ENCODE measurements at places on chromosomes 16 and 17.

- DNase-seq, result peak; percentile 80
These were observed 90.7 kb upstream of the SMIM36 start for GRCh38 chr17:55601874-55602364.

DNA sequence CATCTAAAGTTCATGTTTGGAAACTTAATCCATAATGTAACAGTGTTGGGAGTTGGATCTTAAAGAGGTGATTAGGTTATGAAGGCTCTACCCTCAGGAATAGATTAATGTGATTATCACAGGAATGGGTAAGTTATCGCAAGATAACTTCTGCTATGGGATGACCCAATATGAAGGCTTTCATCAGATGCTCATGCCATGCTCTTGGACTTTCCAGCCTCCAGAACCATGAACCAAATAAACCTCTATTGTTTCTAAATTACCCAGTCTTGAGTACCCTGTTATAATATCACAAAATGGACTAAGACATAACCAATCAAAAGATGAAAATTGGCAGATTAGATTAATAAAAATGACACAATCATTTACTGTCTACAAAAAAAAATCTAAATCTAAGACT is 906.9 kb upstream of the SOX9 start:
- no peak for DNase-seq

- no peak for DNase-seq
These were observed 435.7 kb downstream of the ZFHX3 start for GRCh38 chr16:72612256-72612655.

DNA sequence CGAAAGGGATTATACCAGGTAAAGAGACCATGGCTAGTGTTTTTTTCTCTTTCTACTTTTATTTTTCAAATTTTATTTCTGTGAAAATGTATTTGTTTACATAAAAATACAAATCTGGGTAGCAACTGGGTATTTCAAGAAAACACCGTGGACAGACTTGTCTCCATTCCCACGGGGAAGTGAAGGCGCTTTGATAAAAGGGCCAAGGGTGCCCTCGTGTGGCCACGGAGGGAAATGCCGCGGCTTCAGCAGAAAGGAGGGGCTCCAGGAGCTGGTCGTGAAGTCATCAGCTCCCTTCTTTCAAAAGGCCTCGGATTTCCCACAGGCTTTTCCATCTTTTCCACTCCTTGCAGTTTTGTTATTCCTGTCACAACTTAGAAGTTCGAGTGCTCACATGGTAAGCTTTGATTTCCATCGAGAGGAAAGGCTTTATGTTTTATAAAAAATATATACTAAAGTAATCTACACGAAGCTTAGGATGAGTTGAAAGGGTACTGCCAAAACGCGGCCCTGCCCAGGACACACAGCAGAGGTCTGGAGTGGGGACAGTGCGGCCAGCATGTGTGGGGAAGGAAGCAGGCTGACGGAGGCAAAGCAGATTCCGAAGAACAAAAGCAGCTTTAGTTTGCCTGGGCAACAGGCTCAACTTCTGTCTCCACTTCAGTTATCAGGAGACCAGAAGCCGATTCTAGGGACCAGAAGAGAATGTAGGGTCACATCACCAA is 15.3 kb upstream of the MNT start:
- peak; percentile 81 for DNase-seq

DNA sequence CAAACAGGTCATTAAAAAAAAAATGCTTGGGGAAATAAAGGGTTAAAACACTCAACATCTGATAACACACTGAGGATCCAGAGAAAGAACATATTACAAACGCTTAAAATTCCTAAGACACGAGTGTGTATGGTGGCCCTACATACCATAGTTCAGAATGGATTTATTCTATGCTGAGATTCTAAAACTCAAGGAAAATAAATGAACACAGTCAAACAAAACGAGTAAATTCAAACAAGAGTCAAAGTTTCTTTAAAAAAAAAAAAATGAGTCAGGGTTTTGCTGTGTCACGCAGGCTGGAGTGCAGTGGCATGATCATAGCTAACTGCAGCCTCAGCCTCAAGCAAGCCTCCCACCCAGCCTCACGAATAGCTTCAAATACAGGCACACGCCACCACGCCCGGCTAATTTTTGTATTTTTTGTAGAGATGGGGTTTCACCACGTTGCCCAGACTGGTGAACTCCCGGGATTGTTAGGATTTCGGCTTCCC is 17.4 kb downstream of the CRK start:
- no peak for DNase-seq

Data from HT-29 (cell line).